Muscle of back (tissue), 13 donors: ENCODE measurements at places on chromosomes 3 and 15. TPM values are rescaled to one million over a fixed set of nuclear protein-coding genes. Genes with fewer than 3 reads are reported as not detected.

DNA sequence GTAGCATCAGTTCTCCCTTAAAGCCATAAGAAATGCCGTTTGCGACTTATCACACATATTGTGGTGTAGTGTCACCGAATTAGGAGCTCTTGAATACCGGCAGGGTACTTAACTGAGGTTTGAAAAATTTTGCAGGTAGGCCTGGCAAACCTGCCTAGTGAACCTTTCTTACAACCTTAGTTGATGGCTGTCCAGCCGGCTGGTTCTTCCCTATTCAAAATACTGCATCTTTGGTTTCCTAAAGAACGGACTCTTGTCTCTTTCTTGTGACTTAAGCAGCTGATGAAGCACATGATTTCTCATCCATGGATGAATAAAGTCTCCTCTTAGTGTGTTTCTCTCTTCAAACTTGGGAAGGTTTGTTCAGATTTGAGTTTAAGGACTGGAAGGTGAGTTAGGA is 1.5 kb downstream of the RAB7A start:
- no peak for DNase-seq

DNA sequence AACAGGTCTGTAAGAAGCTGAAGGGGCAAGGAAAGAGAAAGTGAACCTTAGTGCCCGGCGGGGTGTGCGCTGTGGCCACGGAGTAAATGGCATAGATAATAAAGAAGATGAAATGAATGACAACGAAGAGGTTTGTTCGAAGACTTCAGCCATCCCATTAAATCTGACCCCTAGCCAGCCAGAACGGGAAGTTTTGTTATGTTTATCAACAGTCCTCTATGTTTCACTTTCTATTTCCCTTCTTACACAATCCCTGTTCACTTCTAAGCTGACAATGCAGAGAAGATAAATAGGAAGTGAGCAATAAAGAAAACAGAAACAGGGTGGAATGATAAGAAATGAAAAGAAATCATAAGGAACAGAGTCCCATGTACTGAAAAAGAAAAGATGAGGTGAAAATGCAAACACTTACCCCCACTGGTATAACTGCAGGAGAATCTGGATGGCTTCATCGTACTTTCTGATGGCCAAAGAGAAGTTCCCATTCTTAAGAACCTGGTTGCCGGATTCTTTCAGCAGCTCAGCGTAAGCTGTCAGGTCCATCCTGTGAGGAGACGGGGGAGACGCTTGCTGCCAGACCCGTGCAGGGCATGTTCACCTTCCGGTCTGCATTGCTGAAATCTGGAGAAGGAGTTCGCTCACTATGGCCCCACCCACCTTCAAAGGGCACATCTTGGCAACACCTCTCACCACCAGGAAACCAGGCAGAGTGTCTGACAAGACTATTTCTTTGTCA is 36.8 kb downstream of the TRANK1 start:
- peak; percentile 70 for DNase-seq

DNA sequence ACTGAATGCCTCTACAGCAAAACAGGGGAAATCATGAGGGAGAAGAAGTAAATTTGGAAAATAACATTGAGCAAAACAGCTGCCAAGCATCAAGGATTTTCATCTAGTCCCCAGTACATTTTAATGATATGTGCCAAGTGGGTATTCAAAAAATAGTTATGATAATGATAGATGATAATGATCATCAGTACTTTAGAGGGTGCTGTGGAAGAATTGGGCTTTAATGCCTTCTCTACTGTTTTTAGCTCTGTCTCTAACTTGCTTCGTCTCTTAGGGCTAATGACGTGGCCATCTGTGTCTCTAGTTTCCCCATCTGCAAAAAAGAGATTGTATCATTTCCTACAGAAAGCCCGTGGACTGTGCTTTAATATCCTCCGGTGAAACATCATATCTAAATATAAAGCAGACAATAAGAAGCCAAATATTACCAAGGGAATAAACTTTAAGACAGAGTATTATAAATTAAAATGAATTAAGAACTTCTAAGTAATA is 10.2 kb upstream of the FSIP1 start:
- no peak for DNase-seq

The PRR20G gene
- polyA plus RNA-seq = not detected

- no peak for DNase-seq
These were observed 110.8 kb downstream of the TIGIT start for GRCh38 chr3:114404590-114404989.

The LYSMD2 gene
- 12.3 TPM for polyA plus RNA-seq

DNA sequence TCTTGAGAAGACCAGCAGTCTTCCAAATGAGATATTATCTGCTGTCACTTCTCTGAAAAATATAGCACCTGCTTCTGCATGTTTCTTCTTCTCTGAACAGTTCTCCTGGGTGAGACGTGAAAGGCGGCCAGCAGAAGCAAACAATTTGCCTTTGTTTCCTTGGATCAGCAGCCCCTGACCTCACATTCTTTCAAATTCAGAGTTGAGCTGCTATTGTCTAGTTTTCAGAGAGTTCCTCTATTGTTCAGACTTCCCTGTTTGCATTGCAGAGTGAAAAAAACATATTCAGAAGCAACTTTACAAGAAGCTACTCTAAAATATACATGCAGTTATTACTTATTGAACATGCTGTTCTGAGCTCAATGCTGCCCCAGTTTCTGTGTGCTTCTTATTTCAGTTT is 653.6 kb downstream of the NAALADL2 start:
- no peak for DNase-seq

The ZNF609 gene
- polyA plus RNA-seq = 14.0 TPM

GRCh38 chr15:99058421-99058870 is 46.4 kb upstream of the SYNM start:
- no peak for DNase-seq

DNA sequence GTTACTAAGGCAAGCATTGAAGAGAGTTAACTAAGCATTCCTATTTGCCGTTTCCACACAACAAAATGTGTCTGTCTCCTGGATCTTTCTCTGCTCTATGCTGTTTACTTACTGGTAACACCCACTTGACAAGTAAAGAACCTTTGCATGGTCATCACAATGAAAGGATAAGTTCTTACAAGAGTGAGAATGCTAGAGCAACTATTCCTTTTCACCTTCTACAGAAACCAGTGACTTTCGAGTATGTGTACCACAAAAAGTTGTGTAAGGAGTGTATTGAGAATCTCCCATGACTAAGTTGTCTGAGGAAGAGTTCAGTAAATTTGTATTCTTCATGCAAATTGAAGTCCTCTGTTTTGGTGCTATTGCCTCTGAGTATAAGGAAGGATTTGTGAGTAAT is 10.8 kb downstream of the TIPARP start:
- DNase-seq = no peak

The C3orf85 gene
- polyA plus RNA-seq = not detected

The ZNF620 gene
- polyA plus RNA-seq = 3.2 TPM

The ADAMTS7 gene
- polyA plus RNA-seq = 16.8 TPM

The NLGN1 gene
- 1.7 TPM for polyA plus RNA-seq

DNA sequence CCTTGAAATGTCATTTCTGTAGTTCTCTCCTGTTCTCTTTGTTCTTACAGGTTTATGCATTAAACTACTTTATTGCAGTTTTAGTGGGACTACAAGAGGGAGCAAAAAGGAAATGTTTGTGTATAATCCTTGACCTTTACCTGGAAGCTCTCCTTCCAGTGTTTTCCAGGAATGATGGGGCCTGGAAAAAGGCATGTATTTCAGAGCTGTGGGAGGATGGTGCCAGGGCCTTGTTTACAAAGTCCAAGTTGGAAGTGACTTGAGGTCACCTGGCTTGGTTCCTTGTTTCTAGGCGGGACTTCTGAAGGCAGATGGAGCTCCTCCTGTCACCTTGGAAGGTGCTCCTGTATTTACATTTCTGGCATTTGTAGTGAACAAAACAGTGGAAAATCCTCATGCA is 15.1 kb downstream of the ACVR2B start:
- DNase-seq = no peak

DNA sequence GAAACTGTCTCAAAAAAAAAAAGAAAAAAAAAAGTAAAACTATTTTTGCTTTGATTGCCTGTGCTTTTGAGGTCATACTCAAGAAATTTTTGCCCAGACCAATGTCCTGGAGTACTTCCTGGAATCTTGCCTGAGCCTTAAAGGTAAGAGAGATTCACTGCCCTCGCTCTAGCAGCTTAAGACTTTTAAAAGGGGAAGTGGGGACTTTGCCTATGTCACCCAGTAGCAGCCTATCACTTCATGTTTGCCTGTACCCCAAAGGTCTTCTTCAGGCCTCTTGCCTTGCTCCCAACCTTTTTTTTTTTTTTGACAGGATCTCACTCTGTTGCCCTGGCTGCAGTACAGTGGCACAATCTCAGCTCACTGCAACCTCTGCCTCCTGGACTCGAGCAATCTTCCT is 18.9 kb upstream of the GOLGB1 start:
- no peak for DNase-seq

DNA sequence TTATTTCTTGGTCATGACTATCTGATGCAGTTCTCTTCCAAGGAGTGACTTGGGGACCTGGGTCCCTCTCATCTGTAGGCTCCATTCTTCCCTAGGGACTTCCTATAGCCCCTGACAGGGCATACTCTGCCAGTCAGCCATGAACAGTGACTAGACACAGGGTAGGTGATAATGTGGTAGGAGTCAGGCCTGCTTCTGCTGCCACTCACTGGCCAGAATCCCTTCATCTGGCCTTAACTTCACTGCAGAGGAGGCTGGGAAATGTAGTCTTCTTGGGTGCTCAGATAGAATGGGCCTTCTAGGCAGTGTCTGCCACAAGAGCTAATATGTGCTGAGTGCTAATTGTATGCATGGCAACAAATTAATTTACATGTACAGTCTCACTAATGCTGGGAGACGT is 84.5 kb downstream of the CACNA2D3 start:
- DNase-seq = no peak

GRCh38 chr3:37094636-37095035 is 79.7 kb downstream of the LRRFIP2 start:
- DNase-seq = no peak

- no peak for DNase-seq
These were observed 153.1 kb downstream of the VPS13C start for GRCh38 chr15:61906961-61907752.

GRCh38 chr3:13064964-13065363 is 8.3 kb downstream of the IQSEC1 start:
- no peak for DNase-seq

- DNase-seq = no peak
These were observed 41.4 kb downstream of the DNAJB8 start for GRCh38 chr3:128425142-128425845.

DNA sequence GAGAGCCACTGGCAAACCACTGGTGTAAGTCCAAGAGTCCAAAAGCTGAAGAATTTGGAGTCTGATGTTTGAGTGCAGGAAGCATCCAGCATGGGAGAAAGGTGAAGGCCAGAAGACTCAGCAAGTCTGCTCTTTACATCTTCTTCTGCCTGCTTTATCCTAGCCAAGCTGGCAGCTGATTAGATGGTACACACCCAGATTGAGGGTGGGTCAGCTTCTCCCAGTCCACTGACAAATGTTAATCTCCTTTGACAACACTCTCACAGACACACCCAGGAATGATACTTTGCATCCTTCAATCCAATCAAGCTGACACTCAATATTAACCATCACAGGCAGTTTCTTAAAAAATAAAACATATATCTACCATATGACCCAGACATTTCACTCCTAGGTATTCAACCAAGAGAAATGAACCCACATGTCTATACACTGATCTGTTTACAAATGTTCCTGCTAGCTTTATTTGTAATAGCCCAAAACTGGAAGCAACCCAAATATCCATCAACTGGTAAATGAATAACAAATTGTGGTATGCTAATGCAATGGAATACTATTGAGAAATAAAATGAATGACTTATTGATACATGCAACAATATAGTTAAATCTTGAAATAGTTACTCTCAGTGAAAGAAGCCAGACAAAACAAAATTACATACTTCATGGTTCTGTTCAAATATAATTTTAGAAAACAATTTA is 373.8 kb downstream of the ZNF385D start:
- no peak for DNase-seq

GRCh38 chr3:124834723-124835718 is 52.1 kb downstream of the ITGB5 start:
- DNase-seq = peak; percentile 78

The ADPRH gene
- polyA plus RNA-seq = 5.9 TPM

GRCh38 chr3:128723477-128723876 is 2.5 kb upstream of the RAB7A start:
- DNase-seq = no peak

DNA sequence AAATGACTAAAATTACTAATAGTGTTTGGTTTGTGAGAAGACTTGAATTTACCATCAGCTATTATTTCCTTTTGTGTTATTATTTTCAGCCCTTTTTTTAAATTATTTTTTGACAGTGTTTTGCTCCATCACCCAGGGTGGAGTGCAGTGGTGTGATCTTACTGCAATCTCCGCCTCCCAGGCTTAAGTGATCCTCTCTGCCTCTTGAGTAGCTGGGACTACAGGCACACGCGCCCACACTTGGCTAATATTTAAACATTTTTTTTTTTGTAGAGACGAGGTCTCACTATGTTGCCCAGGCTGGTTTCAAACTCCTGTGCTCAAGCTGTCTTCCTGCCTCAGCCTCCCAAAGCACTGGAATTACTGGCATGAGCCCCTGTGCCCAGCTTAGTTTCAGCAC is 31.7 kb upstream of the UTS2B start:
- DNase-seq = no peak

- DNase-seq = peak; percentile 68
These were observed 161.6 kb downstream of the GAP43 start for GRCh38 chr3:115784739-115785536.

- no peak for DNase-seq
These were observed 12.4 kb downstream of the DNASE1L3 start for GRCh38 chr3:58198362-58198761.

The MEX3B gene
- polyA plus RNA-seq = 19.1 TPM

DNA sequence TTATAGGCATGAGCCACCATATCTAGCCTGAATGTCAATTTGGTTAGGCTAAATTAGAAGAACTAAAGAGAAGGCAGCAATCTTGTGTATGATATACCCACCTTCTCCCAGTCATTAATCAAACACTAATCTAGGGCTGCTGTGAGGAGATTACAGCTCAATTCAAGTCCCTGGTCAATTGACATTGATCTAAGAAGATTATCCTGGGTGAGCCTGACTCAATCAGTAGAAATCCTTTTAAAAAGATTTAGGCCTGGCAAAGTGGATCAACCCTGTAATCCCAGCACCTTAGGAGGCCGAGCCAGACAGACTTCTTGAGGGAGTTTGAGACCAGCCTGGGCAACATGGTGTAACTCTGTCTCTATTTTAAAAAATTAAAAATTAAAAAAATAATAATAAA is 2.5 kb upstream of the DNAH12 start:
- DNase-seq = no peak

GRCh38 chr15:58074452-58074851 is 8.9 kb upstream of the ALDH1A2 start:
- no peak for DNase-seq

DNA sequence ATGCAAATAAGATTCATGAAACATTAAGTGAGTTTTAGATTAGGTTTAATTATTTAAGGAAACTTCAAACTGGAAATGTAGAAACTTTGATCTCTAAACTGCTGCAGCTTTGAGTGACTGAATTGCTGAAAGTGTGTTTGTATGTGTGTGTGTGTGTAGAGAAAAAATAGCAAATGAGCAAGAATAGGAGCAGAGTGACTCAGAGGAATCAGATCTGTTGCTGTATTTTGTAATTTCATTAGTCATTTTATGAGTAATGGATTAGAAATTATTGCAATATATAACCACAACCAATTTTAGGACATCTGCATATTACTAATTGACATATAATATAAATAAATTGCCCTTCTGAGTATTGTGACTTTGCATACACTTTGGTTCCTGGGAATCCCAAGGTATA is 52.8 kb upstream of the SLC9A9 start:
- DNase-seq = no peak
